ENCODE measurements at places on chromosomes 3 and 15.

GRCh38 chr3:54628888-54629441, 298.9 kb downstream of the LRTM1 start:
- no peak for DNase-seq

- DNase-seq = no peak
Observed at GRCh38 chr3:158355623-158356588, 215.1 kb upstream of the MLF1 start.

DNA sequence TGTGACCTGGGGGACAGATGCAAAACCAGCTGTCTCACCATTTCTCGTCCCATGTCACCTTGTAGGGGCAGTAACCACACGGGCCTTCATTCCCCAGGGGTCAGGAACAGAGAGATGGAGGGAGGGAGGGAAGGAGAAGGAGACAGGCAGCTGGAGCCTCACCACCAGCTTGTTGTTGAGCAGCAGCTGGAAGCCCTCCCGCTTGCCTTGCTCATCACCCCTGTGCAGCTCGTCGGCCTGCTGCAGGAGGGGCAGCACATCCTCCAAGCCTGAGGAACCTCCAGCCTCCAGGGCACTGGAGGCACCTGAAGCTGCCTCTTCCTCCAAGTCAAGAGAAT, 10.3 kb downstream of the RMDN3 start:
- no peak for DNase-seq

DNA sequence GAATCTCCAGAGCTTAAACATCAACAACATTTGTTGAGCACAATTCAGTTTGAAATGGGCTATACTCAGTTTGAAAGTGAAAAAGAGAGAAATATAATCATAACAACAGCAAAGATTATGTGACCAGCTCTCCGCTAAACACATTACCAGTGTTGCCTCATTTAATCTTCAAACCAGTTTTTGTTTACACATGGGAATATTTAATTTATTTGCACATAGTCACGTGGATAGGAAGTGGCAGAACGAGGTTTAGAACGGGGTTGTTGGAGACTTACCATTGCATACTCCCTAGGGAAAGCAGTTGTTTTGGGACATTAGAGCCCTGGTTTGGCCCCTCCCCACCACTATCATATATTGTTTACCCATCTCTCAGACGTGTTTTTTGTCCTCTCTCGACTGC, 77.2 kb downstream of the IL1RAP start:
- DNase-seq = no peak

- no peak for DNase-seq
Observed at GRCh38 chr3:43031889-43032545, 52.9 kb downstream of the GASK1A start.

- peak; percentile 60 for DNase-seq
Observed at GRCh38 chr15:64067564-64068030, 21.3 kb upstream of the DAPK2 start.

GRCh38 chr3:13282358-13282985, 137.7 kb downstream of the NUP210 start:
- DNase-seq = no peak

DNA sequence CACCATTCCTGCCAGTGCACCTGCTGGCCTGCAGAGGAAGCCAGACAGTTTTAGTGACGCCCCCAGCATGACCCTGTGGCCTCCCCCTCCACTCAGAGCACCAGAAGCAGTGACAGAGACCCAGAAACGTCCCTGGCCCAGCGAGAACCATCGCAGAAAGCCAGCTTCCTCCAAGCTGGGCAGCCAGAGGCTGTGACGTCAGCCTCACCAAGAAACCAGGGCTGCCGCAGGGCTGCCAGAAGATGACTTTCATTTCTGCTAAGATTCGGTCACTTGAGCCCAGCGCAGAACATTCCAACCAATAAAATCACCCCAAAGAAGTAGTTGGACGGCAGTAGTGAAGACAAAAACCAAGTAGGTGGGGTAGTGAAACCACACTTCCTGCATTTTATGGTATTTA, 29.6 kb upstream of the RPL32 start:
- no peak for DNase-seq

DNA sequence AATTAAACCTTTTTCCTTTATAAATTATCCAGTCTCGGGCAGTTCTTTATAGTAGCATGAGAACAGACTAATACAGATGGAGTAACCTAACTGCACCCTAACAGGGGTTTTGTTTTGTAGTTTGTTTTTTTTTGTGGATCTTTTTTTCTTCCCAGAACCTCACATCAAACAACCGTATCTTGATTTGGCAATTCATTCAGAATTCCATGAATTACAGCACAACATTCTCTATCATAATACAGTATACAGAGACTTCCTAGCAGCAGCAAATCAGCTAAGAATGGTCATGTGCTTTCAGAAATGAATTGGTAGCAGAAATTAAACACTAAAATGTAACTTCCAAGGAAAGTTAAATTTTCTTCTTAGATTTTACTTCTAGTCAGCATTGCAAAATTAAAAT, 114.6 kb downstream of the TMCC1 start:
- no peak for DNase-seq

DNA sequence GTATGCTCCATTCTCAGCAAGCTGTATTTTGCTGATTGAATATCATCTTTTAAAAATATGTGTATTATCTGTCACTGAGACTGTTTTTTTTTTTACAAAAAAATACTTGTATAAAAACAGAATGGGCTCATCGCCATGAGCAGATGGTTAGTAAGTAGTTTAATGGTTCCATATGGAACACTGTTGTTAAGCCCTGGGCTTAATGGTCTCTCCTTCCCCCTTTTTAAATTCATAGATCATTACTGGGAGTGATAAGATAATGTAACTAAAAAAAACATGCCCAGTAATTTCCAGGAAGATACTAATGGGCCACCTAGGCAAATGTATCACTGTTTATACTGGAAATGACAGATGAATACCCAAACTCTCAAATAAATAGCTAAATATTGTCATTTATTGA, 95.3 kb upstream of the TPRG1 start:
- no peak for DNase-seq

DNA sequence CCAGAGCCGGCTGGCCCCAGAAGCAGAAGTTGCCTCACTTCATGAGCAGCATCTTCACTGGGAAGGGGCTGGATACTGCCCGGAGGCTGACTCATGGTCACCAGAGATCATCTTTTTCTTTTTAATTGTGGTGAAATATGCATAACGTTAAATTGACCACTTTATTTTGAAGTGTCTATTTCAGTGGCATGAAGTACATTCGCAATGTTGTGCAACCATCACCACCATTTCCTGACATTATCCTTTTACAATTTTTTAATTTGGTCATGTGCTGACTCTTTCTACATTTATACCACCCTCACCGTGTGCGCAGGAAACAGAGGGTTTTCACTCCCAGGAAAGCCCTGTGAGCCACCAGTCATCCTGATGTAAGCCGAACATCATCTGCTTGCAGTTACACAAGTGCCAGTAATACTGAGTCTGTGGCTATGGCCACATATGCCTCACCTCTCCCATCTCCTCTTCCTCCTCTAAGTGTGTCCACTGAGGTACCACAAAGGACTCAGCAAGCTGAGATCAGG, 51.6 kb upstream of the ABHD17C start:
- DNase-seq = no peak

- peak; percentile 6 for DNase-seq
Observed at GRCh38 chr3:77320514-77320913, 280.6 kb downstream of the ROBO2 start.

DNA sequence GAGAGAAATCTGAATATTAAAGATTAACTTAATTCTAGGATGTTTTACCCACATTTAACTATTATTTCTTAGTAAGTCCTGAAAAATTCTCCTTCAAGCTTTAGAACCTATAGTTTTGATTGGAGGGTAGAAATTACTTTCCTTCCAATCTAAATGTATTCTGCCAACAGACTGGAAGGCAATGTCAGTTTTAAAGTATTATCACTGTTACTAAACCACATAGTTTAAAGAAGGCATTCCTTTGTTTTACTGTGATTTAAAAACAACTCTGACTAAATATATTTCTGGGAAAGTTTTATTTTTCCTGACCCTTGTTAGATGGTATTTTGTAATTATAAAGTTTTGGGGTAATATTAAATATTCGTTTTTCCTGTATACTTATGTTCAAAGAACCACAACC, 382.5 kb downstream of the TBC1D5 start:
- DNase-seq = no peak

DNA sequence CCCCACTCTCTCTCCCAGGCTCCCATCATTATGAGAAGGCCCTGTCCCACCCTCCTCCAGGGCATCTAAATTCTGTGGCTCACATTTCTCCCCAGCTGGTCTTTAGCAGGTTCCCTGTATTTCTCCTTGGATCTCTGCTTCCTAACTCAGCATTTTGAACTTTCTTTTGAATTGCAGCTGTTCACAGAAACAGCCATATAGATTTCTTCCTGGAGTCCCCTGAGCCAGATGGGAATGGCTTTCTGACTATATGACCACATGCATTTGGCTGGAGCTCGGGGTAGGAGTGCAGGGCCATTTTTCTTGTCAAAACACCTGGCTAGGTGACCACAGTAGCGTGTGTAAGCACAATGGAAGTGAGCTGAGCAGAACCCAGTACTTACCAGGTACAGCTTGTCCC, 22.0 kb downstream of the RBP2 start:
- DNase-seq = no peak

GRCh38 chr3:136750897-136751315, 1.3 kb downstream of the STAG1 start:
- DNase-seq = no peak

- no peak for DNase-seq
Observed at GRCh38 chr3:63069806-63070475, 194.7 kb upstream of the CADPS start.

- DNase-seq = no peak
Observed at GRCh38 chr3:135905058-135905724, 60.3 kb upstream of the PPP2R3A start.

- DNase-seq = no peak
Observed at GRCh38 chr3:25713341-25713985, 48.8 kb upstream of the TOP2B start.

- no peak for DNase-seq
Observed at GRCh38 chr15:67809441-67809840, 15.9 kb upstream of the SKOR1 start.

DNA sequence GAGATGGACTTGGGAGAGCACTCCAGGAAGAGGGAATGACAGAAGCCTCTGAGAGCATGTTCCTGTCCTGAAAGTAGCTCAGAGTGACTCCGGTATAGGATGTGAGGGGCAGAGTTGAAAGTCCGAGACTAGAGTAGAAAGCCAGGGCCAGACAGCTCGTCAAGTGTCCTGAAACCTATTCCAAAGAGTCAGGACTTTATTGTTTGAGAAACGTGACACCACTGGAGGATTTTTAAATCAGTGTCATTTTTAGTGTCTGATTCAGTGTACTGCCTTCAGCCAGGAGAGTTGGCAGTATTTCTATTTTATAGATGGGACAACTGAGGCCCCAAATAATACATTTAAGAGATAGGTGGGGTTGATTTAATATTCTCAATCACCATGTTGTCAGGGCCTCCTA, 1.6 kb upstream of the RBMS3 start:
- DNase-seq = no peak

DNA sequence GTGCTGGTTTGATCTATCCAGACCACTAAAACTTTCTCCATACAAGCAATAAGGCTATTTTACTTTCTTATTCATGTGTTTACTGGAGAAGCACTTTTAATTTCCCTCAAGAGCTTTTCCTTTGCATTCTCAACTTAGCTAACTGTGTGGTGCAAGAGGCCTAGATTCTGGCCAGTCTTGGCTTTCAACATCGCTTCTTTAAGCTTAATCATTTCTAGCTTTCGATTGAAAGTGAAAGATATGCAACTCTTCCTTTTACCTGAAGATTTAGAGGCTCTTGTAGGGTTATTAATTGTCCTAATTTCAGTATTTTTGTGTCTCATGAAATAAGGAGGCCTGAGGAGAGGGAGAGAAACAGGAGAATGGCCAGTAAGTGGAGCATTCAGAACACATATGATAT, 234.8 kb upstream of the GADL1 start:
- DNase-seq = no peak

GRCh38 chr3:110846971-110847370, 224.6 kb upstream of the NECTIN3 start:
- no peak for DNase-seq

GRCh38 chr3:120326784-120327183, 22.4 kb downstream of the LRRC58 start:
- no peak for DNase-seq

GRCh38 chr15:88383354-88383753, 83.8 kb downstream of the MRPL46 start:
- no peak for DNase-seq

GRCh38 chr3:46471371-46471914, 6.7 kb upstream of the LTF start:
- no peak for DNase-seq

- peak; percentile 15 for DNase-seq
Observed at GRCh38 chr15:58387130-58387529, 44.7 kb upstream of the LIPC start.
